ENCODE measurements at places on chromosomes 4 and X.
A peak's percentile ranks its signal among the peaks of the same experiment; 100 is the strongest.

GRCh38 chr4:158500054-158500453, 21.6 kb upstream of the RXFP1 start:
- no peak for DNase-seq

GRCh38 chr4:7420661-7421040, 14.1 kb downstream of the PSAPL1 start:
- no peak for DNase-seq

- DNase-seq, result no peak
Measured at GRCh38 chr4:71211748-71212147, 127.1 kb upstream of the SLC4A4 start.

GRCh38 chr4:184756399-184756798, 22.5 kb upstream of the CENPU start:
- DNase-seq, result no peak

DNA sequence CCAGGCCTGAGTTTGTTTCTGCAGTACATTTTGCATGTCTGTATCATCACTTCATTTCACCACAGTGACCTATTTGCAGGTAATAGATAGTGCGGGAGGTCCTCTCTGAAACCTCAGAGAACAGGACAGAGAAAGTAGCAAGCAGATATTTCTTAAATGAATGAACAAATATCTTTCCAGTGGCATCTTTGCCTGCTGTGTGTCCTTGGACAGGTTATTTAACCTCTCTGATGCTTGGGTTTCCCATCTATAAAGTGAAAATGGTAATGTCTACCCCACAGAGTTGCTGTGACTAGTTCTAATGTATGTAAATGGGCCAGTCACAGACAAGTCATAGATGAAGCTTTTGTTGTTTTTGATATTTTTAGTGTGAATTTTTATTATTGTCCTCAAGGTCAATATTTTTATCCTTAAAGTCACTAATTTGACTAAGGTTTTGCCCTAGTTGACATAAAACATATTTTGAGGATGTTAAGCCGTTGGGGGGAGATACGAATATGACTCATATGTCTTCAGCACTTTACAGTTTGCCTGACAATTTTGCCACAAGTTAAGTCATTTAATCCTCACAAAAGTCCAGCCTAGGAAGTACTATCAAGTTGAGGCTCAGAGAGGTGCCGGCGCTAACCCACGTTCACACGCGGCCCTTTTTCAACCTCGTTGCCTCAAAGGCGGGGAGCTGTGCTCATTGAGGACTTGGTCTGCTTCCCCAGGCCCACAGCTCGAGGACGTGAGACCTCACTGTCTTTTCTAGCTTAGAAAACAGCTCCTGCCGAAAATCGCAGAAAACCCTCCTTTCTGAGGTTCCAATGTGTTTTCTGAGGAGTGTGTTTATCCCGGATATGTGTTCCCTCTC, 126.7 kb upstream of the STX18 start:
- DNase-seq, result no peak

- DNase-seq, result no peak
Measured at GRCh38 chrX:134431894-134432293, 28.1 kb upstream of the HPRT1 start.

GRCh38 chrX:84339507-84340364, 151.7 kb upstream of the RPS6KA6 start:
- DNase-seq, result no peak

GRCh38 chrX:39227371-39227770, 426.1 kb downstream of the MID1IP1 start:
- DNase-seq, result no peak

- peak; percentile 40 for DNase-seq
Measured at GRCh38 chr4:110532901-110533589, 57.1 kb downstream of the ENPEP start.

DNA sequence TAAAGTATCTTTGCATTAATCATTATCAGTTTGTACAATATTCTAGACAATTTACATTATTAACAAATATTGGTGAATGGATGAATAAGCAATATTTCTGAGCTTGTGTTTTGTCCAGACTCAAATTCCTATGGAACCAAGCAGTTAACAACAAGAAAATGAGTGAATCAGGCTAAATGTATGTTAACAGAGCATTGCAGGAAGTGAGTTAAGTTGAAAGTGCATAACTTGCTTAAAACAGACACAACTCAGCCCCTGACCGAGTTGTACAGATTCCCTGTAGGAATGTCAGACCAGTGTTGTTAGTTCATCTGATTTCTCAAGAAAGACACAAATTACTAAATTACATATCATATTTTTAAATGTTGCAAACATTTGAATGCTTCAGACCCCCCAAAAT, 23.7 kb upstream of the CSN1S1 start:
- DNase-seq, result no peak

- DNase-seq, result no peak
Measured at GRCh38 chrX:42094218-42094617, 170.9 kb upstream of the CASK start.

- DNase-seq, result peak; percentile 53
Measured at GRCh38 chr4:13548984-13549546, 4.8 kb upstream of the NKX3-2 start.

DNA sequence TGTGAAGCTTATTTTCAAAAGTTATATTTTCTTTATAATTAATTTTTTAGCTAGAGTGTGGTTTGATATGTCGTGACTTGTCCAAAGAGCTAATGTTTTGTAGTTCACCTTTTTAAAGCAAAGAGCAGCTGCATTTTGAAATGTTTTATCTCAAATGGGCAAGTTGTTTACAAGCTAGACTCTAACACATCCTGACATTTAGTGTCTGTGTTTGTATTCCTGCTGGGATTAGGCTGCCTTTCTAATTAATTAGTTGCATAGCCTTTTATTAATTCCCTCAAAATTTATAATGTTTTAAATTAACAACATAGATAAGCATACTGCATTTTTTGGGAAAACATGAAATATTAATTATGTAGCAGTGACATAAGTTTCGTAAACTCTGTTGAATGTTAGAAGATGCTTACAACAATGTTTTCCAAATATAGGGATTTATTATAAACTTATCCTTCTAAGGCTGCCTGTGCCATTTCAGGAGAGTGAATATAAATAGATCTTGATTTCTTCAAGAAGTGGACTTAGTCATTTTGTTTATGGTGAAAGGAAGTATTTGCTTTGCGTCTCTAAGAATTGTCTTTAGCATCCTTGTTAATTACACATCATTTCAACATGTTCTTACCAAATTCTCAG, 37.7 kb upstream of the NUDT6 start:
- DNase-seq, result no peak

- no peak for DNase-seq
Measured at GRCh38 chrX:51148848-51149247, 183.8 kb upstream of the NUDT10 start.

Data from astrocyte of the cerebellum (primary cell).